NCI-H774 (cell line): ENCODE measurements at places on chromosomes 5 and 9.

DNA sequence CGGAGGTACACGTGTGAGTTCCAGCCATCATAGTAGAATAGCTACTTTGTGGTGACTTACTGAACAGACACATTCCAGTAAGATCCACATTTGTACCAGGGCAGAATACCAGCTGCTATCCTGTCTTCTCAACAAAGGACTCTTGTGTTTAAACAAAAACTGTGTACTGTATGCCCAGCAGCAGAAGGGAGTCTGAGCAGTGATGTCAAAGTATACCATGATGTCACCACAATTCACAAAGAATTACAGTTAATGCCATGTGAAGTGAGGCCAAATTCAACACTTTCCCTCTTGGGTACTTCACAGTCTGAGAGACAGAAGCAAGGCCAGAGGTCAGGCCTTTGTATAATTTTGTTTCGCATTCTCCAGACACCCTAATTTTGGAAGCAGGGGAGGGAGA is 137.0 kb downstream of the ADAMTSL1 start:
- peak; percentile 85 for DNase-seq

DNA sequence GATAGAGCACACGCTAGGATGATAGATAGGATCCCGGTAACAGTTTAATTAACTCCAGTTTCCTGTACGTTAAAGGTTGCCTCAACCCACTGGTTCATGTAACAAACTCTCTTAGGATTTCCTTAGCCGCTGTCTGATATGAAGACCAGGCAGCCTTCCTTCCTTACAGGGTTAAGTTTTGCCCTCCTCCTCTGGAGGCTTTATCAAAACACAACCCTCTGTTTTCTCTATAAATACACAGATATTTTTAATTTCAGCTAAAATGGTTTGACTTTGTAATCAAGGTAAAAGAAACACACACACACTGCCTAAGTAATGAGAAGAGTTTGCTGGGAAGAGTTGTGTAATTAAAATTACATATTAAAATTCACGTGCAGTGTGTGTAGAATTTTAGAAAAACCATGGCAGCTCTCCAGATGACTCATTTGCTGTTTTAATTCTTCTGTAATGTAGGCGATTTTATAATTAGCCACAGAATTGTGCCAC is 369.8 kb downstream of the CSNK1G3 start:
- DNase-seq: no peak

DNA sequence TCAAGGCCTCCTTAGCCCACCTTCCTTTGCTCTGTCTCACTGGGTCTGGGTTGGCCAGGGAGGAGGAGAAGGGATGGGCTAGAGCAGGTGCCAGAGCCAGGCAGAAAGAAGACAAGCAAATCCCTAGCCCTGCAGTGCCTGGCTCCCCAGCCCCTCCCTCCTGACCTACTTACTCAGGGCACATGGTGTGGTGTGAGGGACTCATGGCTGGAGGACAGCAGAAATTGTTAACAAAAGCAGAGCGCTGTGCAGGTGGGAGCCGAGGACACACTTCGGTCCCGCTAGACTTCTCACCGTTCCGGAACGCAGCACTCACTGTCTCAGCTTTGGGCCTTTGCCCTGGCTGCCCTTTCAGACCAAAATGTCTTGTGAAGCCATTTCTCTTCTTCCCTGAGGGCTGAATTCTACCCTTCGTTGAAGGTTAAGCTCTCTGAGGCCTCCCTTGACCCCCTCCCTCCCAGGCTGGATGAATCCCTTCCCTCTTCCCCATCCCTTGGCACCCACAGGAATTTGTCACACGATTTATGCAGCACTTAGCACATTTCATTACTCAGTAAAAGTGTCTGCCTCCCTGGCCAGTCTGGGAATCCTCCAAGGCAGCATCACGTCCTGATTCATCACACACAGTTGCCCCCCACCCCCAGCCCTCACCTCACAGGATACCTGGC is 263.9 kb upstream of the TRPC7 start:
- no peak for DNase-seq

- no peak for DNase-seq
Measured at GRCh38 chr5:541539-542318, 17.5 kb upstream of the SLC9A3 start.

DNA sequence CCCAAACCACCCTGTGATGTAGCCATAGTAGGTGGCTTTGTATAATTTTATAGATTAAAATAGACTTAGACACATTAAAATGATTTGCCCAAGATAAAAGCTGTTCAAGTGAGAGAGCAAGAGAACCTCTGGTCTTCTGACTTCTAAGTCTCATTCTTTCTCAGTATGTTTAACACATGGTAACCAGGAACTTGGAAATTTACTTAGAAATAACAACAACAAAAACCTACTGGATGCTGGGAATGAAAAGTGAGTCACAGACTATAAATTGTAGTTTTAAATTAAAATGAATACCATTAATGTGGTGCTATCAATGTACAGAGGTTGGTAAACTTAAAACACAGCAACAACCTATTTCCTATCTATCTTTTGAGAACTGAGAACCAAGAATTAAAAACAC is 30.4 kb downstream of the HMGCR start:
- DNase-seq: no peak

DNA sequence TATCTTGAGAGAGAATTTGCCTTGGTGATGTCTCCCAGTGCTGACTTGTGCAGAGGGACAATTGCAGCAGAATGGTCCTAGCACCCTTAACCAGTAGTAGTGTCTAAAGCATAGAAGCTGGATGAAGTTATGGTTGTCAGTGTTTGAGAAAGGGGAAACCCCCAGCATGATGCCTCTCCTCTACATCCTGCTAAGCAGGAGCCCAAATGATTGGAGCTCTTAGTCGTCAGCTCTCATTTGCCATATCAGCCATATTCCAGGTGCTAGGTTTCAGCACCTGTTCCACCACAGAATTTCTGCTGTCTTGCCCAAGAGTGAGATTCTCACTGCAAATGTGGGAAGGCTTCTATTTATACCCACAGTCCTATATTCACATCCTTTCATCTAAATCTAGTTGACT is 43.7 kb upstream of the RFX3 start:
- no peak for DNase-seq

DNA sequence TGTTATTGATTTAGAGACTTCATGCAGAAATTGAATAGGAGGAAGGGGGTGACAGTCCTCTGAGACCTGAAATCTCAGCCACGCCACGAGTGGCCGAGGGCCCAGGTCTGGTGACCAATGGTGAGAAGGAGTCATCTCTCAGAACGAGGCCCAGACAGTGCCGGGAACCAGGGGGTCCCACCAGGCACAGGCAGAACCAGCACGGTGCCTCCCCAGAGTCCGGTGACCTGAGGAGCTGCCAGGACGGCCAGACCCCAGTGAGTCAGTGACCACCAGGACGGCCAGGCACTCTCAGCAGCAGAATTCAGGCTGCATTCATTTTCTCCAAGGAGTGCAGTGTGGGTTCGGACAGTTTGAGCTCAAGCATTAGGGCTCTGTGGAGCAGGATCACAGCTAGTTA is 43.8 kb upstream of the NKD2 start:
- no peak for DNase-seq

DNA sequence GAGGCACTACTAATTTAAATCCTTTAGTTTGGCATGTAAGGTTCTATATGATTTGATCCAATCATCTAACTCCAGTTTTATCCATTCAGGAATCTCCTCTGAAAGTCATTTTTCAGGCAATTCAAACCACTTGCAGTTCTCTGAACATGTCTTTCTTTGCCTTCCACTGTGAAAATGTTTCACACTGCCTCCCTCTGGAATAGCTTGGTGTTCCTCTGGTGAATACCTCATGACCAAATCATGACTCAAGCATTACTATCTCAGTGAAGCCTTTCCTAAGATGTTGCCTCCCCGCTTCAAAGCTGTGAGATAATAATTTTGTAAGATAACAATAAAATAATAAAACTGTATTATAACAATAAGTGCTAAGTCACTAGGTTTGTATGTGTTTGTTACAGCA is 981.1 kb downstream of the DTWD2 start:
- no peak for DNase-seq

DNA sequence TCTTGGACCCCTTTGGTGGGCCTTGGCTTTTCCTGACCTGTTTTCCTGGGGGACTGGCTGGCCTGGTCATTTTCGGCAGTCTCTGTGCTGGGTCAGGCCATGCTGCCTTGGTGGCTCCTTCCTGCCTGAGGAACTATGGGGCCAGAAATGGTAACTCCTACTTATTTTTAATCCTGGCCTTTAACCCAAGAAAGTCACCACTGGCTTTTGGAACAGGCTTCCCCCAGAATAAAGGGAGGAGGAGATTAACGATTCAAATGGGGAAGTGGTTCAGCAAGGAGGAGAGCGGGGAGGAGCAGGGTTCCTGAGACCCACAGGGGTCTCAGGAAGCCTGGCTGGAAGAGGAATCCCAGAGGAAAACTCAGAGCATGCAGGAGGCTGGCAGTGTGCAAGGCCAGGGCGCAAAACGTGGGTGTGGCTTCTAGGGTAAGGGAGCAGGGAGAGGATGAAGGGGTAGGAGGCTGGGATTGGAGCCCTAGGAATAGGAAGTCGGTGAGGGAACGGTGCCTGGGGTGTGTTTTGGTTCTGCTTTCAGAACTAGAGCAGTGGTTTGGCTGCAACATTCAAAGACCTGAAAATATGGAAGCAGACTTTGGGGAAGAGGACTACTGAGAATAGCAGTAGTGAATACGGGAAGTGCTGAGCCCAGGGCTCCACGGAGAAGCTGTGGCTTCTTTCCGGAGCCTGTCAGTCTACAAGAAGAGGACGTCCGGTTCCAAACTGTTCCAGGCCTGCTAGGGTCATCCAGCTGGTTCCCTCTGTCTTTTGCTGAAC is 271.1 kb upstream of the KLF4 start:
- no peak for DNase-seq

DNA sequence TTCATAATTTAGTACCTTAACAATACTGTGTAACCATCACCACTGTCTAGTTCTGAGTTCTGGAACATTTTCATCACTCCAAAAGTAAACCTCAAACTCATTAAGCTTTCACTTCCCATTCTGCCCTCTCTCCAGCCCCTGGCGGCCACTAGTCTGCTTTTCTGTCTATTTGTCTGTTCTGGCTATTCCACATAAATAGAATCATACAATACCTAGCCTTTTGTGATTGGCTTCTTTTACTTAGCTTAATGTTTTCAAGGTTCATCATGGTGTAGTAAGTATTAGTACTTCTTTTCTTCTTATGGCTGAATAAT is 138.7 kb downstream of the RAPGEF6 start:
- peak; percentile 61 for DNase-seq

- no peak for DNase-seq
Measured at GRCh38 chr5:80756292-80756691, 101.5 kb upstream of the DHFR start.

- no peak for DNase-seq
Measured at GRCh38 chr9:136910197-136910900, 24.0 kb downstream of the TRAF2 start.

DNA sequence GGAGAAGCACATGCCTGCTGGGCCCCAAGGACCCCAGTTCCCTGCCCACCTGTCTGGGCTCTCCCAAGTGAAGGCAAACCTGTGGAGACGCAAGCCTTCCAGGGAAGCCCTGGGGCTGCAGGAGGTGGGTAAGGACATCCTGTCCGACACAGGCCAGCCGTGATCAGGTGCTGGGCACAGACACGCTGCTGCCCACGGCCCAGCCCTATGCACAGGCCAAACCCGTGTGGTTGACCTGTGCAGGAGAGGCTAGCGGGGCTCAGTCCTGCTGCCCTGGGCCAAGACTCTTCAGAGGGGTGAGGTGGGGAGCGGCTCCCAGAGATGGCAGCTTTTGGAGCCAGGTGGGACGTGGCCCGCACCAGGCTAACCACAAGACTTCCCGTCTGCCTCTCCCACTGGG is 14.3 kb downstream of the LHX3 start:
- DNase-seq: no peak

DNA sequence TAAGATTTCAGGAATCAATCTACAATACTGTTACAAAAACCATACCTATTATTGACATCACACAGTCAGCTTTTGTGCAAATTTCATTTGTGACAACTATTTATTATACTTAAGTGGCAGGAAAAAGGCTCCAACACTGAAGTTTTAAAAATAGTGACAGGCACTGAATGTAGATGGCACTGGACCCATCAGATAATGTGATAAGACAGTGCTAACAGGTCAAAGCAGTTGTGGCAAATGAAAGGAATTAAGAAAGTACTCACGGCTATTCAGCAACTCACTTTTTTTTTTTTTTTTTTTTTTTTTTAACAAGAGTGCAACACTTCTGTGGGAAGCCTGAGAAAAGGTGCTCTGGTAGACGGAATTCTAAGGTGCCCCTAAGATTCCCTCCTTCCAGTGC is 115.0 kb upstream of the MEF2C start:
- DNase-seq: no peak

- peak; percentile 52 for DNase-seq
Measured at GRCh38 chr9:92723299-92723625, 41.4 kb downstream of the BICD2 start.

GRCh38 chr5:81545911-81546310 is 152.0 kb upstream of the ACOT12 start:
- no peak for DNase-seq

- DNase-seq: no peak
Measured at GRCh38 chr5:32802764-32803163, 91.6 kb downstream of the NPR3 start.

GRCh38 chr5:35061211-35061770 is 13.5 kb upstream of the AGXT2 start:
- no peak for DNase-seq

- DNase-seq: peak; percentile 33
Measured at GRCh38 chr5:132103969-132104391, 30.4 kb downstream of the CSF2 start.

- no peak for DNase-seq
Measured at GRCh38 chr9:131308906-131309529, 19.5 kb downstream of the PLPP7 start.

DNA sequence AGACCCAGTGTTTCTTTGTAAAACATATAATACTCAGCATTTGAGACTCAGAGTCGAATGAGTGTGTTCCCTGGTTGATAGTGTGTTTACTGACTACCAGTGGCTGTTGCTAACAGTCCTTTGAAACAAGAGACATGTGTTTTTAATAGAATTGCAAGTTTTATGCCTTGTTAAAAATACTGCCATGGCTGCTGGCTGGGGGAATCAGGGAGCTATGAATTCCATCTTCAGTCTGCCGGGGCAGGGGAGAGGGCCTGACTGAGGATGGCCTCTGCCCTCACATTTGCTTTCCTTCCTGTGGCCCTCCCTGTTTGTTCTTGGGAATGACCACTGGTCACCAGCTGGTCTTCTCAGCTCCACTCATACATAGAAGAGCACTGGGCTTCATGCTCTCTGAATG is 63.8 kb downstream of the PDZD2 start:
- DNase-seq: no peak

DNA sequence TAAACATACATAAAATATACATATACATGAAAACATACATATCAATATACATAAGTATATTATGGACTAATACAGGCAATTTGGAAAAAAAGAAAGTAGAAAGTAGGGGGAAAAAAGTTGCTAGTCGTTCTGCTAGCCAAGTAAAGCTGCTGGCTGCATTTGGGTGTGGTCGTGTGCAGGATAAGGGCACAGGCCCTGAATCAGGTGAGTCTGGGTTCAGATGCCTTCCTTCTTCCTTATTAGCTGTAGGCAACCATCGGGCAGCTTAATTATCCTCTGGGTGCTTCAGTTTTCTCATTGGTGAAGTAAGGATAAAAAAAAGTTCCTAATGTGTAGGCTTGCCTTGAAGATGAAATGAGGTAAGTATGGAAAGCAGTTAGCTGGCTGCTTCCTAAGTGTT is 59.2 kb upstream of the SPRY4 start:
- no peak for DNase-seq
